SK-N-SH (cell line): ENCODE measurements at places on chromosomes 5 and 9. TPM values are rescaled to one million over a fixed set of nuclear protein-coding genes. Genes with fewer than 3 reads are reported as not detected.
A peak's percentile ranks its signal among the peaks of the same experiment; 100 is the strongest.

DNA sequence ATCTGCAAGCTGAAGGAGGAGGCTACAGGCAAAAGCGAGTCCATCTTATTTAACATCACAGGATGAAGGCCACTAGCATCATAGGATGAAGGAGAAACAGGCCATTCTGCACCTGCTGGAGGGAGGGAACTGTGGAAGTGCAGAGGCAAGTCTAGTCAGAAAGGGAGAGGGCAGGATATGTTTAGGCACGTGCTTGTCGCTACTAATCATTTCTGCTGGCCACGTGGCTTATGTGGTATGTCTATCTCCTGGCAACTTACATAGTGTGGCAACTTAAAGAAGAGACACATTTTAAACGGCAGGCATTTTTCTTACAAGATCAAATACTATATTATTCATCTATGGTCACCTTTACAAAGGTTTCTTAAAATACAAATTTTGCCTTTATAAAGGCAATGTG is 74.0 kb downstream of the GNAQ start:
- no peaks in the 10 kb centered on the region for H3K27me3 ChIP-seq
- H3K4me1 ChIP-seq, result peaks cover 25% of the 10 kb centered on the region
- no peak for DNase-seq
- H3K27ac ChIP-seq, result no peak overlapping the region
- H3K4me3 ChIP-seq, result no peak overlapping the region
- no peaks in the 10 kb centered on the region for H3K36me3 ChIP-seq

DNA sequence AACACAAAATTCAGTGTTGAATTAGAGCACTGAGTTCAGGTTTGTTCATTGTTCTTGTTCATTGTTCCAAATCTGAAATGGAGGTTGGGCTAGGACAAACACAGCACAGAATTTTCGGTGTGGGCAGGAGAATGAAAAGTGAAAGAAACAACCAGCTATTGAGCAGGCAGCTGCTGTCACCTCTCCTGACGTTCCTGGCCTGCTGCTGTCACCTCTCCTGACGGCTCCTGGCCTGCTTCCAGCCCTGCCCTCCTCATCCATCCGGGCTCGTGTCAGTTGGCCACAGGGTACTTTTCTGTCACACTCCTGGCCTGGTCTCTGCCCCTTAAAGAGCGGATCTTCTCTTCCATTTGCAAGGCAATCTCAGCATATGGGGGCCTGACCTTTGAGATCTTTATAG is 45.2 kb upstream of the CKMT2 start:
- no peak for DNase-seq
- peaks cover 26% of the 10 kb centered on the region for H3K4me1 ChIP-seq
- H3K4me3 ChIP-seq, result no peak overlapping the region
- no peaks in the 10 kb centered on the region for H3K27me3 ChIP-seq

GRCh38 chr5:149298842-149299404 is 27.3 kb downstream of the AFAP1L1 start:
- no peak overlapping the region for H3K4me3 ChIP-seq
- H3K4me1 ChIP-seq, result peaks cover 6% of the 10 kb centered on the region; the same call in 1 of the 2 replicates
- H3K27me3 ChIP-seq, result no peaks in the 10 kb centered on the region
- no peak for DNase-seq

DNA sequence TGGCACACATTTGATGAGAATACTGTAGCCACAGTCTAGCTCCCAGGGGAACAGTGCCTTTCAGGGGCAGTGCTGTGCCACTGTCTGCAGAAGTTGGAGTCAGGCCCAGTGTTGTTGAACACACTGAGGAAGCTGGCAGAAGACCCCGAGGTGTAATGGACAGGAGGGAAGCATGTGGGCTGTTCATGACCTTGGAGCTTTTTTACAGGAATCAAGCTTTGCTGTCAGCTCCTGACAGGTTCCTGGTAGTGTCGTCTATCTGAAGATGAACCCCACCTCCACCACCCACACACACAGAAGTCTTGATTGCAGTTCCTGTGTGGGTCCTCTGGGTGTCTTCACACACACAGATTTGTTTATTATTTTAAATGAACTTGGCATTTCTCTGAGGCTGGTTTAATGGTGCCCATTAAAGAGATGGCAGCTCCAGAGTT is 40.3 kb upstream of the TNFAIP8 start:
- peaks cover 4% of the 10 kb centered on the region; the same call in 1 of the 2 replicates for H3K4me1 ChIP-seq
- no peak overlapping the region; the same call in 1 of the 2 replicates for H3K4me3 ChIP-seq
- peaks cover 4% of the 10 kb centered on the region for H3K36me3 ChIP-seq

GRCh38 chr5:179373101-179373934 is 28.1 kb upstream of the ADAMTS2 start:
- no peak overlapping the region for H3K4me3 ChIP-seq
- no peak for DNase-seq
- H3K27me3 ChIP-seq, result no peaks in the 10 kb centered on the region
- no peak overlapping the region; the same call in 1 of the 2 replicates for H3K27ac ChIP-seq
- H3K36me3 ChIP-seq, result no peaks in the 10 kb centered on the region

The MORN5 gene
- not detected in 2 replicates for polyA plus RNA-seq

DNA sequence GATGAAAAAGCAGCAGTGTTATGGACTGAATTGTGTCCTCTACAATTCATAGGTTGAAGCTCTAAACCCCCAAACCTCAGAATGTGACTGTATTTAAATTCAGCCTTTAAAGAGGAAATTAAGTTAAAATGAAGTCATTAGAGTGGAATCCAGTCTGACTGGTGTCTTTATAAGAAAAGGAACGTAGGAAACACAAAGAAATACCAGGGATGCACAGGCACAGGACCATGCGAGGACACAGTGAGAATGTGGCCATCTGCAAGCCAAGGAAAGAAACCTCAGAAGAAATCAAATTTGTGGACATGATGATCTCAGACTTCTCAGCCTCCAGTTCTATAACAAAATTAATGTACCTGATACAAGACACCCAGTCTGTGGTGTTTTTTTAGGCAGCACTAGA is 971.2 kb upstream of the CDH9 start:
- no peaks in the 10 kb centered on the region for H3K36me3 ChIP-seq
- no peak for DNase-seq
- no peak overlapping the region for H3K27ac ChIP-seq
- H3K4me1 ChIP-seq, result no peaks in the 10 kb centered on the region

The SLC2A6 gene
- 5.2 and 7.7 TPM in 2 replicates for polyA plus RNA-seq

DNA sequence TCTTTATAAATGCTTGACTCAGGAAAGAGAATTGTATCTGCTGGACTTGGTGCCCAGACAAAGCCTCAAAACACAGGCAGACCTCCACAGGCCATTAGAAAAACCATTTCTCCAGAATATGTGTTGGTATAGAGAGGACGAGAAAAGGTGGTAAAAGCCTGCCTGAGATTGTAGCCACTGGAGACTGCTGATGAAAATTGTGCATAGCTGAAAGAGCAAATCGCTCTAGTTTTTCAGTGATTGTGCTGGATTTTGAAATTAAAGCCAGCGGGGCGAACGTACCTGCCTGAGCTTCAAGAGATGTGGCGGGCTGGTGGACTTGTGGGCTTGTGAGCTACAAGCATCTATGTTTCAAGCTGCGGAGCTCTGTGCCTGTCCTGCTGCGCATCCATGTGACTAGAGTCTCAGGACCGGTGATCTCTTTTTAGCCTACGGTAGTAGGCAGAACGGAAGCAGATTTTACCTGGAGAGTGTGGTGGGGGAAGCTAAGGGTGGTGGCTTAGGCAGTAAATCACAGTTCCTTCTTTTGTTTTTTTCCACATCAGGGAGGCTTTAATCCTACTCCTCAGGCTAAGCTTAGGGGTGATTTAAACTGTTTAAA is 193.6 kb downstream of the SREK1 start:
- no peak overlapping the region for H3K27ac ChIP-seq
- no peak for DNase-seq
- no peak overlapping the region for H3K4me3 ChIP-seq

GRCh38 chr5:87121304-87122150 is 146.2 kb upstream of the RASA1 start:
- H3K27ac ChIP-seq, result peak overlapping the region; percentile 91; the same call in 1 of the 2 replicates
- H3K27me3 ChIP-seq, result no peaks in the 10 kb centered on the region

GRCh38 chr9:124479947-124480620 is 27.1 kb downstream of the NR5A1 start:
- no peaks in the 10 kb centered on the region for H3K36me3 ChIP-seq
- H3K4me3 ChIP-seq, result no peak overlapping the region
- peaks cover 10% of the 10 kb centered on the region; the same call in 1 of the 2 replicates for H3K4me1 ChIP-seq
- H3K27me3 ChIP-seq, result no peaks in the 10 kb centered on the region; the same call in 1 of the 2 replicates

The PCDHGA4 gene
- 1.8 and 2.2 TPM in 2 replicates for polyA plus RNA-seq

DNA sequence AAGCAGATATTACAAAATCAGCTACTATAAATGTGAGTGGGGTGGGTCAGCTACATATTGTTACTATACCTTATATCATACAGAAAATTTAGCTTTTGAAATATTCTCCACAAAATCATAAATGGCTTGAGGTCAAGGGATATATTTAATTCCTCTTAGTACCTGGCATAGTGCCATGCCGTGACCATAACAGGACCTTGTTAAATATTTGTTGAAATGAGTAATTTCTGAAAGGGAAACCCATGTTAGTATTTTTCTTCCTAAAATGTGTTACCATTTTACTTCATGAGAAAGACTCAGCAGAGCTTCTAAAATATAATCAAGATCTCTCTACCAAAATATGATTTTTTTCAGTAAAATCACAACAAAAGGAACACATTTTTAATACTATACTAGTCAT is 14.8 kb downstream of the ATP10B start:
- no peak overlapping the region for H3K27ac ChIP-seq
- H3K4me3 ChIP-seq, result no peak overlapping the region
- no peaks in the 10 kb centered on the region for H3K27me3 ChIP-seq
- no peak for DNase-seq
- no peaks in the 10 kb centered on the region for H3K36me3 ChIP-seq
- H3K4me1 ChIP-seq, result no peaks in the 10 kb centered on the region

- H3K4me3 ChIP-seq, result no peak overlapping the region
- no peaks in the 10 kb centered on the region for H3K4me1 ChIP-seq
- no peak overlapping the region for H3K27ac ChIP-seq
- H3K36me3 ChIP-seq, result no peaks in the 10 kb centered on the region
Observed at GRCh38 chr5:149297340-149298025, 25.8 kb downstream of the AFAP1L1 start.

- H3K27ac ChIP-seq, result no peak overlapping the region
- DNase-seq, result no peak
- H3K27me3 ChIP-seq, result no peaks in the 10 kb centered on the region
- H3K4me3 ChIP-seq, result no peak overlapping the region
- no peaks in the 10 kb centered on the region for H3K36me3 ChIP-seq
Observed at GRCh38 chr5:125289606-125290005, 543.2 kb upstream of the ZNF608 start.

The GZMA gene
- polyA plus RNA-seq, result 0.07 TPM in 1 of 2 replicates, not detected in the other
